ENCODE measurements at places on chromosomes 5 and 9.

DNA sequence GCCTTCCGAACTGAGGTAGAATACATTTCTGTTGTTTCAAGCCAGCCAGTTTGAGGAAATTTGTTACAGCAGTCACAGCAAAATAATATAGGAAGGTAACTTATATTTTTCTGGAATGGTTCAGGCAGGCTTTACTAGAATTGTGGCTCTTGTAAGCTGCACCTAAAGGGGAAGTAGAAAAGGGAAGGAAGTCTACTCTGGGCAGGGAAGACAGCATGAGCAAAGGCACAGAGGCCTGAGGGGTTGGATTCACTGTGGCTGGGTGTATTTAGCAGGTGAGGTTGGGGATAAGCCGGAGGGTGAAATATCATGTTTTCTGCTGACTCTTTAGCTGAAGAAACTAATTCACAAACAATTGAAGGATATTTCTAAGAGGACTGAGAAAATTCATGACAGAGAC is 183.5 kb downstream of the GAS1 start:
- no peak for DNase-seq

GRCh38 chr9:35882263-35882848 is 12.2 kb upstream of the OR13J1 start:
- DNase-seq = peak; percentile 94

DNA sequence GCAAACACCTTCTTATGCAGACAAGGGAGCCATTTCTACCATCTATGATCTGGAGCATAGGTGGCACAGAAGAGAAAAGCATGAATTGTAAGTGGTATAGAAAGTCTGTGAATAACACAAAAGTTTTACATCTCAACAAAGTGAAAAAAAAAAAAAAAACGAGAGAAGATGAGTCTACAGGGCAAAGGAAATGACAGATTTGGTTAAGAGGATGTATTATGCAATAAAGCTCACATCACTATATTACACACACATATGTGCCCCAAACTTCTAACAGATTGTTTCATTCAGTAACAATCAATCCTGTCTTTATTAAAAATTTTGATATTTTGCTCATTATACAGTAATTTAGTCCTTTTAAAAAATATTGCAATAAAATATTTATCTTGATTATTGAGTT is 49.8 kb downstream of the CERT1 start:
- DNase-seq = peak; percentile 26

GRCh38 chr5:14270209-14270702 is 127.1 kb downstream of the TRIO start:
- peak; percentile 93 for DNase-seq

DNA sequence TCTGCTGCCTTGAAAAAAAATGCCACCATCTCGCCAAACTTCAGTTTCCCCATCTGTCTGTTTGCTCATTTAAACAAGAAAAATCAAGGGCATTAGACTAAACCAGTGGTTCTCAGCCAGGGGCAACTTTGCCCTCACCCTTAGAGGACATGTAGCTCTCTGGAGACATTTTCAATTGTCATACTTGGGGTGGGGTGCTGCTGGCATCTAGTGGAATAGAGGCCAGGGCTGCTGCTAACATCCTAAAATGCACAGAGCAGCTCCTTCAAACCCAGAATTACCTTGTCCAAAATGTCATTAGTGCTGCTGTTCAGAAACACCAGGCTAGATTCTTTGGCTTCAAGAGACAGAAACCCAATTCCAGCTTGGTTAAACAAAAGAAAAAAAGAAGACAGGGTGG is 71.1 kb upstream of the FOXE1 start:
- no peak for DNase-seq

DNA sequence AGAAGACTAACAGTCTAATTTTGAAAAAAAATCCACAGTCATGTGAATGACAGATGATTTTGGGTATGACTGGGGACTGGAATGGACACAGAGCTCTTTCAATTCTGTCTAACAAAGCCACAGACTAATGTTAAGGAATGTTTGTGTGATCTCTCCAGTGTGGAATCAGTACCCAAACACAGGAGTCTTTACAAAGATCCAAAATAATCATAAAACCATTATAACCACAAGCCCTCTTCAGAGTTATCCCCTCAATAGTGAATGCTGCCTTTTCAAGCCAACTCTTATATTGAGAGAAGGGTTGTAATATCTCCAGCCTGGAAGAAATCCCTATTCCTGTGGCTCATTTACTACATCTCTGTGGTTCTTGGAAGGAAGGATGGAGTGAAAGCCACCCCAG is 552.0 kb upstream of the CLINT1 start:
- no peak for DNase-seq

DNA sequence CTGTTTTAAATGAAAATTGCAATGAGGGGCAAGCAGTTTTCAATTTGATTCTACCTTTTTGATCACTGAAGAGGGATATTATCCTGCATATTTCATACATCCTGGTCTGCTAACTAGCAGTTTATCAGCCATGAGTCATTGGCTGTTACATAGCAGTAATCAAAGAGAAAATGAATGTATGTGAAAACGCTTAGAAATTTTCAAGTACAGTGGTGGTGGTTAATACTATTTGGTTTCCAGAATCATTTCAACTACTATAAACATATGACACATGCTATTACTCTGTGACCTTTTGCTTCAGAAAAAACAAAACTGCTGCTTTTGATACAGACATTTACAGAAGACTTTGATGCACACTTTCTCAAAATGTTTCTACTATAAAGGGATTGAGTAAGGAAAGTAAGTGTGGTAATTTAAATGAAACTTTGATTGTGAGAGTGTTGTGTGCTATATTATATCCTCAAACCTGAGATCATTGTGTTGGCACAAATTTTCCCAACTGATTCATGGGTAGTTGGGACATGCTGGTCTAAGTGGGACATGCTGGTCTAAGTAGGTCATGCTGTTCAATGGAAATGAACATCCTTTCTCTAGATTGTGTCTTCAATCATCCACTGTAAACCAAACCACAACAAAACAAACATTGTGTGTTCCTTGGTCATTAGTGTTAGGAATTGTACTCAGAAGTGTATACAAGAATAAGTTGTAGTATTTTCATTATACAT is 5.1 kb downstream of the RNF14 start:
- peak; percentile 22 for DNase-seq

DNA sequence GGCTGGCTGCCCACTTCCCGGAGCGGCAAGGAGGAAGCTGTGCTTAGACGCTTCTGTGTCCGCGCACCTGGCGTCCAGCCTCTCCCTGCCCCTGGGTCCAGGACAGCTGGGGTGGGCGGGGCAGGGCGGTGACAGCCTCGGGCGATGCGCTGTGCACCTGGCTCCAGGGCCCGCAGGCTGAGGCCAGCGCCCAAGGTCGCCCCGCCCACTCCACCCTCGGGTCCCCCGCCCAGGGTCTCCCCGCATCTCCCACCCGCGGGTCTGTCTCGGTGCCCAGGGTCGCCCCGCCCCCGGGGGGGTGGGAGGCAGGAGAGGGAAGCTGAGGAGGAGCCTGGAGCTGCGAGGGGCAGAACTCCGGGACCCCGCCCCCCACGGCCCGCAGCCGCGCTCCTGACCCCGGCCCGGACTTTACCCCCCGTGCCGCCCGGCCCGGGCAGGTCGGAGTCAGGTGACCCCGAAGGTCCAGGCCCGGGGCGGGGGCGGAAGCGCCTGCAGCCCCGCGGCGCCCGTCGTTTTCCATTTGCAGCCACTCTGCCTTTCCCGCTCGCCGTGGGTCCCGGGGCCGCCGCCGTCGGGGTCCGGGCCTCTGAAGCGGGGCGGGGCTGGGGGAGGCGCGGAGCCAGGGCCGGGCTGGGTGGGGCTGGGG is at the start of gene ENTPD8:
ENTPD8 (minus strand) TSS at position 69 of the 646 bp plus-strand sequence. CDS start 3,072 bp downstream, outside the sequence.
- peak; percentile 46 for DNase-seq

GRCh38 chr9:9387511-9388115 is 1225.2 kb downstream of the PTPRD start:
- DNase-seq = no peak

GRCh38 chr5:141663506-141663905 is 12.3 kb upstream of the FCHSD1 start:
- DNase-seq = no peak
